Upper lobe of left lung (tissue), 6 donors: ENCODE measurements at places on chromosomes 2 and 18. TPM values are rescaled to one million over a fixed set of nuclear protein-coding genes. Genes with fewer than 3 reads are reported as not detected.

GRCh38 chr2:106830191-106830590 lies 55.8 kb downstream of the ST6GAL2 start:
- no peaks in the 10 kb centered on the region for H3K27me3 ChIP-seq
- no peak for DNase-seq
- H3K36me3 ChIP-seq: no peaks in the 10 kb centered on the region
- H3K4me3 ChIP-seq: no peak overlapping the region

GRCh38 chr2:168662651-168663208 lies 139.7 kb upstream of the NOSTRIN start:
- no peaks in the 10 kb centered on the region for H3K4me1 ChIP-seq
- DNase-seq: no peak
- no peaks in the 10 kb centered on the region for H3K27me3 ChIP-seq
- no peak overlapping the region for H3K4me3 ChIP-seq

GRCh38 chr2:129748250-129748649 lies 231.2 kb upstream of the RAB6C start:
- no peak overlapping the region for H3K4me3 ChIP-seq
- H3K27me3 ChIP-seq: no peaks in the 10 kb centered on the region
- H3K4me1 ChIP-seq: no peaks in the 10 kb centered on the region
- DNase-seq: peak; percentile 20

DNA sequence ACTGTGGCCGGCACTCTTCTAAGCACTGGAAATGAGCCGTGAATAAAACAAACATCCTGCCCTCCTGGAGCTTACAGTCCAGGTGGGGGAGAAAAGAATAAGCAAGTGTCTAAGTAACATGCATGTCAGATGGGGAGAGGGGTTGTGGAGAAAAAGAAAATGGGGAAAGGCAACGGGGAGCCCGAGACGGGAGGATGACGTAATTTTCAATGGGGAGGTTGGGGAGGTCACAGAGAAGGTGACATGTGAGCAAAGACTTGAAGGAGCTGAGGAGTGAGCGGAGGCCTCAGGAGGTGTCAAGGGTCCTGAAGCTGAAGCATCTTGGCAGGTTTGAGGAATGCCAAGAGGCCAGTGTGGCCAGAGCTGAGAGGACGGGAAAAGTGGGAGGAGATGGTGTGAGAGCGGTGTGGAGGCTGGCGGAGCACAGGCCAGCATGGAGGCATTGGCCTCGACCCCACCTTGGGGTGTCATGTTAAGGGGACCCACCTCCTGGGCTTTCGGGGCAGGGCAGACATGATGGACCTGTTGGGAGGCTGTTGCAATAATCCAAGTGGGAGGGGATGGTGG lies 15.0 kb upstream of the NTSR2 start:
- no peaks in the 10 kb centered on the region for H3K27me3 ChIP-seq
- H3K27ac ChIP-seq: no peak overlapping the region
- H3K4me1 ChIP-seq: peaks cover 12% of the 10 kb centered on the region

TRAPPC8 gene
- 56.4 TPM for total RNA-seq

CCDC102B gene
- 6.2 TPM for total RNA-seq
